A549 treated with DMSO at 1 μM for 4 hours (cell line): ENCODE measurements at places on chromosomes 16 and 17. TPM values are rescaled to one million over a fixed set of nuclear protein-coding genes. Genes with fewer than 3 reads are reported as not detected.

BAHCC1 gene
- 11.8 to 16.3 TPM (median 15.8 TPM) in 5 replicates for total RNA-seq

CCL11 gene
- total RNA-seq: not detected in 5 replicates

HS3ST3A1 gene
- 0.16 to 0.34 TPM in 2 of 5 replicates, not detected in the others for total RNA-seq

FDXR gene
- 54.9 to 76.2 TPM (median 59.9 TPM) in 5 replicates for total RNA-seq

GLIS2 gene
- total RNA-seq: 26.2 to 34.2 TPM (median 31.1 TPM) in 5 replicates

KRTAP4-4 gene
- total RNA-seq: not detected in 5 replicates

MMP15 gene
- total RNA-seq: 14.7 to 20.7 TPM (median 18.8 TPM) in 5 replicates

WFIKKN1 gene
- 0.13 to 0.23 TPM (median 0.16 TPM) in 5 replicates for total RNA-seq

SRCIN1 gene
- total RNA-seq: 2.3 to 2.9 TPM (median 2.8 TPM) in 5 replicates

ASB16 gene
- total RNA-seq: 0.08 to 0.17 TPM (median 0.10 TPM) in 5 replicates

HOXB1 gene
- total RNA-seq: not detected in 5 replicates

GDPD3 gene
- total RNA-seq: 1.5 to 2.8 TPM (median 2.0 TPM) in 5 replicates

GPR142 gene
- total RNA-seq: not detected in 5 replicates

C17orf78 gene
- total RNA-seq: not detected in 5 replicates

CCL14 gene
- total RNA-seq: not detected in 5 replicates

OTOP3 gene
- not detected in 5 replicates for total RNA-seq

KRTAP3-2 gene
- total RNA-seq: 0.26 to 0.35 TPM (median 0.34 TPM) in 3 of 5 replicates, not detected in the others

ST6GALNAC2 gene
- total RNA-seq: 0.18 to 0.52 TPM (median 0.25 TPM) in 5 replicates

TSNAXIP1 gene
- 0.32 to 0.56 TPM (median 0.47 TPM) in 5 replicates for total RNA-seq

TBX2 gene
- 6.0 to 8.7 TPM (median 7.6 TPM) in 5 replicates for total RNA-seq

CCL17 gene
- total RNA-seq: not detected in 5 replicates

THRA gene
- 13.4 to 17.4 TPM (median 15.7 TPM) in 5 replicates for total RNA-seq

KRTAP9-1 gene
- total RNA-seq: not detected in 5 replicates

ASGR2 gene
- 0.07 to 0.19 TPM in 2 of 5 replicates, not detected in the others for total RNA-seq

CNGB1 gene
- 0.08 to 0.39 TPM (median 0.09 TPM) in 5 replicates for total RNA-seq

MT1A gene
- 15.4 to 17.7 TPM (median 15.7 TPM) in 5 replicates for total RNA-seq

GINS2 gene
- 29.3 to 31.9 TPM (median 31.3 TPM) in 5 replicates for total RNA-seq

LHX1 gene
- total RNA-seq: 2.8 to 5.2 TPM (median 3.7 TPM) in 5 replicates

EME2 gene
- total RNA-seq: 5.4 to 12.9 TPM (median 9.9 TPM) in 5 replicates

KCTD2 gene
- total RNA-seq: 28.0 to 29.8 TPM (median 29.0 TPM) in 5 replicates

CYTH1 gene
- total RNA-seq: 42.2 to 50.7 TPM (median 43.2 TPM) in 5 replicates

LGALS9B gene
- not detected in 5 replicates for total RNA-seq

IGSF6 gene
- total RNA-seq: not detected in 5 replicates

AOC2 gene
- 1.9 to 3.0 TPM (median 2.2 TPM) in 5 replicates for total RNA-seq

RTN4RL1 gene
- 1.8 to 3.4 TPM (median 2.5 TPM) in 5 replicates for total RNA-seq

NEUROD2 gene
- total RNA-seq: not detected in 5 replicates

MYH10 gene
- 19.1 to 26.8 TPM (median 24.5 TPM) in 5 replicates for total RNA-seq

SOCS1 gene
- total RNA-seq: 0.92 to 1.9 TPM (median 1.4 TPM) in 5 replicates

CASKIN2 gene
- total RNA-seq: 8.2 to 12.4 TPM (median 11.1 TPM) in 5 replicates

MC1R gene
- 6.8 to 8.0 TPM (median 7.3 TPM) in 5 replicates for total RNA-seq

PRSS8 gene
- 0.18 to 0.35 TPM (median 0.26 TPM) in 5 replicates for total RNA-seq

CNTNAP4 gene
- not detected in 5 replicates for total RNA-seq
